ENCODE measurements at places on chromosomes 1 and 21.

DNA sequence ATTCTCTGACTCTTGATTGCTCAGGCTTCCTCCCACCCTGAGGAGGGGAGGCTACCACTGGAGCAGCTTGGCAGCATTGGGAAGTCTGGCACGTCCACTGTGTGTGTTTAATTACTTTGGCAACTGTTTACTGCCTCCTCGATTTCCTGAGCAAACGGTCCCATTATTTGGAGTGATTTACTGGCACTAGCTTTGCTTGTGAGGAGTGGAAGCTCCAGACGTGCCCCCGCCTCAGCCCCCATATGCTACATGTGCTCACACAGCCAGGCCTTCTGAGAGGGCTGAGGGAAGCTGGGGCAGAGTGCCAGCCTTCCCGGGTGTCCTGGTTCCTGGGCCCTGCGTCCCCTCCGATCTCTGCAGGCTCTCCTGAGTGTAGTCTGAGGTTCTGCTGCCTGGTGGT, 306.2 kb downstream of the PTPRU start:
- no peak for DNase-seq

GRCh38 chr1:37156646-37157045, 122.3 kb upstream of the GRIK3 start:
- no peak for DNase-seq

- no peak for DNase-seq
Observed at GRCh38 chr1:206680279-206680678, 4.4 kb upstream of the MAPKAPK2 start.

DNA sequence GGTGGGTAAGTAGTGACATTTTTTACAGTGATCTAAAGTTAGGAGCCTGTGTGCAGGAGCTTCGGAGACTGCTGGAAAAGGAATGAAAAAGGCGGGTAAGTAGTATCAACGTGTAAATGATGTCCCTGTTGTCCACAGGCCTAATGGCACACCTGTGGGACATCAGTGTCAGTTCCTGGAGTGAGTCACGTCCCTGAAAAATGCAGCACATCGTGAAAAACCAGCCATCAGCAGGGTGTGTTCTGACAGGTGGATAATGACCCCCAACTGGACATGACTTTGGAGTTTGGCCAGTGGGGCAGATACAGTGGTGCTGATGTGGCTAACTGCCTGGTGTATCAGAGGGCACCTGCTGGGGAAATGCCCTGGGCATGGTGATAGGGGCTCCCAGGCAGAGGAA, 12.0 kb upstream of the PRDM15 start:
- no peak for DNase-seq

DNA sequence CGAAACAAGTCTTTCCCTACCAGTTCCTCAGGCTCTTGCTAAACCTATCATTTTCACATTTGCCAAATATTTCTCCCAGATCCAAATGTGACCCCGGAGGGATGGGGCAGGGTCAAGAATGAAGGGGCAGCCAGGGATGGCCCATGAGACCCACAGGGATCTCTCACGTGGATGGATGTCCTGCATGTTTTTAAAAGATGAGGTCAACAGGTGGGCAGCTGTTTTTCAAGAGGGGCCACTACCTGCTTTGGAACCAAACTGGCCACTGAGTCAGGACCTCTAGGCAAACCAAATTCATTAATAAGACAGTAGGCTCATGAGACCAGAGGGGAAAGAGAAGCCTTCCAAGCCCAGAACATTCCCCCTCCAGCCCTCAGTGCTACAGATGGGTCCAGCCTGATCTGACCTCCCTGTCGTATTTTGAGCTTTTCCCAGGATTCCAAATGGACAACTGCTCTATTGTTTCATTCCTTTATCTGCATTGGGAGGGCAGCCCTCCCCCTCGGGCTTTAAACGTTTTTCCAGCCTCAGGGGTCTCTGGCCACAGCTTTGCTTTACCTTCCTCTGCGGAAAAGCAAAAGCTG, 252.5 kb upstream of the IRF2BP2 start:
- DNase-seq: no peak

DNA sequence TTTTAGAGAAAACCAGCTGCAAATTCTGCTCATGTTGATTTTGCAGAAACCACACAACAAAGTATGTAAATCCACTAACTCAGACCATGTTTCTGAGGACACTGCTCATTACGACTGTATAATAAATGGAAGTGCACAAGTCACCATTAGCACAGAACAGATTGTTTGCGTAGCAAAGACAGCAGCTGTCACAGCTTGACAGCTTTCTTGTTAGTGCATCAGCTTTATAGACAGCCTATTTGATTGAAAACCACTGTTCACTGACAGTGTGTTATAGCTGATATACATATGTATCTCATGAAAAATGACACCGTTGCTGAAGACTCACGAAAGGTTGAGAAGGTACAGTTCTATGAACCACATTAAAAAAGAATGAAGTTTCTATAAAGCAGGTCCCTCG, 560.2 kb upstream of the ZRANB2 start:
- no peak for DNase-seq

DNA sequence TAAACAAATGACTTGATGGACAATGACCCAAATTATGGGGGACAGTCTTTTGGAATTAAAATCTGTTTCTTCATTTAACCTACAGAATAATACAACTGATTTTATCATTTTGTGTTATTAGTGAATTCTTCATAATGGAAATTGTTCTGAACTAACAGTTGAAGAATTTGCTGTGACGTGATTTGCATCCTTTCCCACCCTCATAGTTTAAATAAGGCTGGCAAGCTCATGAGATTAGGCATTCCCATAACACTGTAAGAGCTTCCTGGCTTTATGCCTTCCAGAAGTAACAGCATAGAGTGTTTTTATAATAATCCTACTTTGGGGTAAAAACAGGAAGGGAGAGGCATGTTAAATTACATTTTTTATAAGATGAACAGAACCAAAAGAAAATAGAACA, 95.7 kb downstream of the ATP6V1G3 start:
- DNase-seq: no peak

- no peak for DNase-seq
Observed at GRCh38 chr1:68113966-68114365, 63.5 kb upstream of the DIRAS3 start.

DNA sequence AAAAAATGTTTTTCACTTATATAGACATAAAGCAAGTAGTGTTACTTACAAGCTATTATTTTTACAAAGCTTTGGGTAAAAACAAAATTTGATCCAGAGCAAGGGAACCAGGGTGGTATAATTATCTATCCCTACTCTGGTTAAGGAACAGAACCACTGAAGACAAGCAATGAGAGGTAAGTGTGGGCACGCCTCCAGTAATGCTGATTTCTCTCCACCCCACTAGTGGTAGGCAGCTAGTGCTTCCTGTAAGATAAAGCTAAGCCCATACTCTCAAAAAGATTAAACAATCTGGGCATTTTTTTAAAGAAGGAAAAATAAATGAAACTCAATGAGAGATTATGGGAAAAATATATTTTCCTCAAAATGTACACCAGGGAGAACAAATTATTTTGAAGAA, 22.1 kb downstream of the TFB2M start:
- no peak for DNase-seq

DNA sequence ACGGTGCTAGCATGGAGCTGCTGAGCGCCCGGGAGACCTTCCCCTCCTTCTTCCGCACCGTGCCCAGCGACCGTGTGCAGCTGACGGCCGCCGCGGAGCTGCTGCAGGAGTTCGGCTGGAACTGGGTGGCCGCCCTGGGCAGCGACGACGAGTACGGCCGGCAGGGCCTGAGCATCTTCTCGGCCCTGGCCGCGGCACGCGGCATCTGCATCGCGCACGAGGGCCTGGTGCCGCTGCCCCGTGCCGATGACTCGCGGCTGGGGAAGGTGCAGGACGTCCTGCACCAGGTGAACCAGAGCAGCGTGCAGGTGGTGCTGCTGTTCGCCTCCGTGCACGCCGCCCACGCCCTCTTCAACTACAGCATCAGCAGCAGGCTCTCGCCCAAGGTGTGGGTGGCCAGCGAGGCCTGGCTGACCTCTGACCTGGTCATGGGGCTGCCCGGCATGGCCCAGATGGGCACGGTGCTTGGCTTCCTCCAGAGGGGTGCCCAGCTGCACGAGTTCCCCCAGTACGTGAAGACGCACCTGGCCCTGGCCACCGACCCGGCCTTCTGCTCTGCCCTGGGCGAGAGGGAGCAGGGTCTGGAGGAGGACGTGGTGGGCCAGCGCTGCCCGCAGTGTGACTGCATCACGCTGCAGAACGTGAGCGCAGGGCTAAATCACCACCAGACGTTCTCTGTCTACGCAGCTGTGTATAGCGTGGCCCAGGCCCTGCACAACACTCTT, 1.1 kb downstream of the TAS1R3 start:
- DNase-seq: no peak

DNA sequence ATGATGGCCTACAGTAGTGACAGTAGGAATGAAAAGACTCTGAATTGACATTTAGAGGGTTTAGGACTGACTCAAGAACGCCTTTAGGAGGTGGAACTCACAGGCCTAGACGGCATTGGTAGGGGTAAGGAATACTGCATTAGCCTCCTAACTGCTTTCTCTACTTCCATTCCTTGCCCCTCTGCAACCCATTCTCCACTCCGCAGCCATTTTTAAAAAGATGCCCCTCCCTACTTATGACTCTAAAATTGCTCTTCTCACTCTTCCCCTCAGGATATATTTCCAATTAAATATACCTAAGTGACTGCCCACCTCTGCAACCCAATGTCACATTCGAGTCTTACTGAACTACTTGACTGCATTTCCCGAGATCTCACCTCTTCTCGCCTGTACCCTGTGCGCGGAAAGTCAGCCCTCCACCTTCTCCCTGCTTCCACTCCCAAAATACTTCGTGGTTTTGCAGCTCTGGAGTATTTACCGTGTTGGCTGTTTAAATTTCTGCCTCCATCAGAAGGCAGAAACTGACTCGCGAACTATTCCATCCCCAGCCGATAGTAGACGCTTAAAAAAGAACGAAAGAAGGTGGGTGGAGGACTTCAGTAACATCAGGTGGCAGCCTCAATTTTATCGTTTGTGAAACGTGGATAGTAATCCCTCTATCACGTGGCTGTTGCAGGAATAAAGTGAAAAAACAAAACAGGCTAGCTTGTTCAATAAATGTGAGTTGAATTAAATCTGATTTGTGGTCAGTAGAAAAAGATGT, 1.1 kb upstream of the YBX1 start:
- no peak for DNase-seq

DNA sequence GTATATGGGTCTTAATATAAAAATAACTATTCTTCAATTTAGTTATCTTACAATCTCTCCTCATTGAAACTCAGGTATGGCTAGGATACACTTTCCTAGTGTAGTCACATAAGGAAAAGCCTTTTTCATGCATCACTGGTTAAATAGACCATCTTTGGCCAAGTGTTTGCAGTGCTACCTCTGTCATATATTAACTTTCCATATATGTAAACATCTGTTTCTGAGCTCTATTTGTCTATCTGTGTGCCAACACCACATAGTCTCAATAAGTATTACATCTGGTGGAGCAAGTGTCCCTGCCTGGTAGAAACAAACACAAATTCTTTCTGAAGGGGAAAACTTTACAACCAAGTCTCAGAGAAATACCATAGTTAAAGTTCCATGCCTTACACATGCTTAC, 134.6 kb downstream of the TSEN15 start:
- no peak for DNase-seq

GRCh38 chr1:166184897-166185296, 18.1 kb upstream of the FAM78B start:
- DNase-seq: no peak

- DNase-seq: no peak
Observed at GRCh38 chr21:41175080-41175479, 7.1 kb downstream of the BACE2 start.

DNA sequence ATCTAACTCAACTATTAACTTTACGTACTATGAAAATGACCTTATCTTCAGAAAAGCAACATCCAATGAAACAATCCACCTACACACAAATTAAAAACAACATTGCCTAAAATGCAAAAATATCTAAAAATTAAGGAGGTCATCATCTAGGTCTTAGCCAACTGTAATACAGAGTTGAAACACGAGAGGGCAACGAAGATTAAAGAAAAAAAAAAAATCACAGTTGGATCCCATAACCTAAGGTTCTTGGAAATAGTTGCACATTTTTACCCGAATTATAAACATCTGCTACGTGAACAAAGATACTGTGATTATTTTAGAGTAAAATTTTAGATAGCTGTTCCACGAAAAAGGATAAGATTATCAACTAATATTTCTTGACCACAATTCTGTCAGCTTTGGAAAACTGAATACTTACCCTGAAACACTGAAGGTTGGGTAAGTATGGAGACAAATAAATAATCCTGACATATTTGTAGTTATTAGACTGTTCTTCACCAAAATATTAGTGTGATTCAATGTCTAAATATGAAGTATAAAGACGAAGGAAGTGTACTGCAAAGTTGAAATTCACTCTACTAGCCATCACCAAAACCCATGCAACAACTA, 88.0 kb upstream of the AK4 start:
- no peak for DNase-seq

GRCh38 chr1:13730751-13731482, 30.9 kb downstream of the PRDM2 start:
- DNase-seq: peak; percentile 55

GRCh38 chr1:67571406-67571805, 113.6 kb upstream of the GADD45A start:
- no peak for DNase-seq

DNA sequence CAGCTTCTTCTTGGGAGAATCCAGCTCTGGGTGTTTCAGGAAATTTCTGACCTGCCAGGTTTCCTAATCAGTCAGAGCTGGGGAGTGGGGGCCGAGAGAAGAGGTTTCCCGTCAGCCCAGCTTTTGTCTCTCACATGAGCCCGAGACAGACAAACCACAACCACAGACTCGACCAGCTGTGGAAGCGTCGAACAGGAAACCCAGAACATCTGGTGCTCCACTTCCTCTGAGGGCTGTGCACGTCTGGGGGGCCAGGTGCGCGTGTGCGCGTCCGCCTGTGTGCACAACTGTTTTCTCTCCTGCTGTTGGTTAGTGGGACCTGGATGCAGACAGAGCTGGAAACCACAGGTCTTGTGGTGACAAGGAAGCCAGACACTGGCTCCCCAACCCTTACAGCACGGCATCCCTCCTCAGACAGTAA, 113.0 kb upstream of the SLC25A33 start:
- peak; percentile 41 for DNase-seq

- no peak for DNase-seq
Observed at GRCh38 chr21:29376556-29376955, 77.8 kb downstream of the BACH1 start.

DNA sequence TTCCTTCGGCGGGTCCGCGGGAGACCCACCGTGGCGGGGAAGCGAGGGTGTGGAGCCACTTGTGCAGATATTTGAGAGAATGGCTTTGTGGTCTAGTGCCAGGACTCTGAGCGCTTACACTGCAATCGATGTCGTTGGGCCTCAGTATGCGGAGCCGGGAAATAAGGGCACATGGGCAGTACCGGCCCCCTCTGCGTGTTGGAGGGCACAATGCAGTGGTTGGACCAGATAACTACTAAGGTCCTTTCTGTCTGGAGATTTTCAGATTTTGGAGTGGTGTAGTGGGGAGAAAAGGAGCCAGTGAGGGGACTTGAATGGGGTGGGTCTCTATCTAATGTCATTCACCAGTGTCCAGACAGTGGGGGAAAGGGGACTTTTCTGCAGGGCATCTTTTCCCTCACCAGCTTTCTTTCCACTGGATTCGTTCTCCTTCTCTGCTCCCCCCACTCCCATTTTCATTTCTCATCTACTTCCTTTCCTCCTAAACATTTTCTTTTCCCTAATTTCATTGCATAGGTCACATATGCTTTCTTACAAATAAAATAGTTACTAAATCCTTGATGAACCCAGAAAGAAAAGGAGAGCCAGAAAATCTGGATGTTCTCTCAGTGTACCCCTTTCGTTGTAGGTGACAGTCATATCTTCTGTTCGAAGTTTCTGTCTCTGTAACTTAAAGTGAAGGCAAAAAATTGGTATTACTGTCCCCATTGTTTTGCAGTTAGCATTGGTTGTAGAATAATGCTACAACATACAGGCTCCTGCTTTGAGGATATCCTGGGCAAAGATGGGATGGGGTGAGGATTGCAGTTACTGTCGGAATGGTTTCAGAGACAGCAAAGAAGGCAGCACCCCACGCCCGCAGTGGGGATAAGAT, 1.4 kb downstream of the ATF3 start:
- DNase-seq: no peak

Measured in stimulated activated CD8-positive, alpha-beta memory T cell treated with anti-CD3 and anti-CD28 coated beads, Interleukin-4, amount 100 ng/mL, for 4 hours (primary cell).